ENCODE measurements at places on chromosomes 4 and X.

DNA sequence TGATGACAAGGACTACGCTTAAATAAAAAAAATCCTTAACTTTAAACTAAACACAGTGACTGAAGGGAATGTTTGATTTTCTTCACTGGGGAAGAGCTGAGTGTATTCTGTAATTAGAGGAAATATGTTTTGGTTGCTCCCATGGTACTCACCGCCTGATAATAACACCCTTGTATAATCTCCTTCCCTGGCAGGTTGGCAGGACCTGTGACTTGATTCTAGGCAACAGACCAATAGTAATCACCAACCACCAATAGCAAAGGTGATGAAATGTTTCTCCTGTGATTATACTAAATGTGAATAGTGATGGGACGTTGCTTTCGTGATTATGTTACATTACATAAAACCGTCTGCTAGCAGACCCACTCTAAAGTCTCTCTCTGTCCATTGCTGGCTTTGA is 536.8 kb upstream of the CPEB2 start:
- no peak for DNase-seq

GRCh38 chr4:120005527-120005926 is 61.1 kb downstream of the MAD2L1 start:
- DNase-seq: no peak

DNA sequence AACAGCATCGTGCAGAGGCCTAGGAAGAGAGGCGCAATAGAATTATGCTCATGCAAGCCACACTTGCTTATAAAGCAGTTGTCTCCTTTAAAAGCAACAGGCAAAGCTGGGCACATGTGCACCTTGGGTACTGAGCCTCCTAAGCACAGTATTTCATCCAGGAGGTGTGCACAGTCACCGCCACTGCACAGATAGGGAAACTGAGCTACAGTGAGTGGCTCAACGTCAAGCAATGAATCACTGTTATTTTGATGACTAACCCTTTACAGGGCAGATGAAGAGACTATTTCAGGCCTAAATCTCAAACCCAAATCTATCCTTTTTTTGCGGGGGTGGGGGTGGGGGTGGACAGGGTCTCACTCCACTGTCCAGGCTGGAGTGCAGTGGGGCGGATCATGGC is 42.3 kb downstream of the BCOR start:
- no peak for DNase-seq

DNA sequence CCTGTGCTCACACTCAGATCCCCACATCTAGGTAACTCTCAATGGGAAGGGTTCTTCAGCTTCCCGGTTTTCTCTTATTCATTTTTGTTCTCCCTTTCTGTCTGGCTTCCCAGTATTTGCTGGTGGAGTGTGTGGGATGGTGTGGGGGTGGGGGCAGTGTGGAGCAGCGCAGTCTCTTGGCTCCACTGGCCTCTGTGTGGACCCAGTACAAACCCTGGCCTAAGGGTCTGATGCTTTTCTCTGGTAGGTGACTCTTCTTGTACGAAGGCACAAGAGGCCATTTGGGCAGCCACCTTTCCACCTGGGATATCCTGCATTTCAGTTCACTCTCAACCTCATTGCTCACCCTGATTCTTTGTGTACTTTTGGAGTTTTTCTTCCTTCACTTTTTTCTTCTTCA is 71.3 kb downstream of the NBDY start:
- DNase-seq: no peak

- no peak for DNase-seq
These were observed 72.6 kb downstream of the STOX2 start for GRCh38 chr4:183977707-183978106.

DNA sequence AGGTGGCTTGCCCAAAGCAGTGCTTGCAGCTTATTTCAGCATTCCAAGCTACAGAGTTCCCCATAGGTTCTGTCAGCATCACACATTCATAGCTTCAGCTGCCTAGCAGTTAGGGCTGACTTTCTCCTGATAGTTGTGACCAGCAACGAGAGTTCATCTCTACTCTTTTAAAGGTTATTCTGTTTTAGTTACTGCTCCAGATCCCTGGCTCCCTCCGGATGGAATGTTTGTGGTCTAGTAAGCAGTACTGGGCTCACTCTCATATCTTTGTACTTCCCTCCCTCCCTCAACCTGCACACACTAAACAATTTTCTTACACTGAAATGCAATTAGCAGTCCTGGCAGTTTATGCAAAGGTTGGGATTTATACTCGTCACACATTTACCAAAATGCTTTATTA is 43.9 kb downstream of the PTTG2 start:
- DNase-seq: no peak

GRCh38 chr4:188987011-188987410 is 847.8 kb downstream of the TRIML1 start:
- DNase-seq: no peak

- peak; percentile 29 for DNase-seq
These were observed 46.2 kb downstream of the NEK1 start for GRCh38 chr4:169566021-169566818.

DNA sequence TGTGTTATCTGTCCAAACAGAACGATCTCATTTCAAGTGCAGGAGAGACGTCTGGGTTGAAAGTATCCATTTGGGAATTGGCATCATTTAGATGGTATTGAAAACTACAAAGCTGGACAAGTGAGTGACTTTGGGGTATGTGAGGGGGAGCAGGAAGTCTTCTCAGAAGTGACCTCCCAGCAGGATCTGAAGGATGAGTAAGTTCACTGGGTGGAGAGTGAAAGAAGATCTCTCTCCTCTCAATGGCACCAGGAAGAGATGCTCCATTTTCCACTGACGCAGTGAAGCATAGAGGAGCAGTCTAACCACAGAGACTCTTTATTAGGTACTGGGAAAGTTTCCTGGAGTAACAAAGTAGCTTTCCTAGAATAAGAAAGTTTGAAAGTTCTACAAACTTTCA is 161.0 kb downstream of the CPE start:
- DNase-seq: no peak

DNA sequence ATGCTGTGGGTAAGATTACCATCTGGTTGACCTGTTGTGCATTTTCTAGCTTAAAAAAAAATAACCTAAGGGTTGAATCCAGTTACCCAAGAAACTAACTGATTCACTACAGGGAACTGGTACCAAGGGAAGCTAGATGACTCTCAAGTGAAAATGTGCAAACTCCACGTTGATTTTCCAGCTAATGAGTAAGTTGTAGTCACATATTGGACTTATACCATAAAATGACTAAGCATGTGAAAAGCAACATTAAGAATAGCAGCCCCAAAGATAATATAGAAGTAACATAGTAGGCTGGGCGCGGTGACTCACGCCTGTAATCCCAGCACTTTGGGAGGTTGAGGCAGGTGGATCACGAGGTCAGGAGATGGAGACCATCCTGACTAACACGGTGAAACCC is 270.9 kb downstream of the SPRY1 start:
- DNase-seq: no peak

DNA sequence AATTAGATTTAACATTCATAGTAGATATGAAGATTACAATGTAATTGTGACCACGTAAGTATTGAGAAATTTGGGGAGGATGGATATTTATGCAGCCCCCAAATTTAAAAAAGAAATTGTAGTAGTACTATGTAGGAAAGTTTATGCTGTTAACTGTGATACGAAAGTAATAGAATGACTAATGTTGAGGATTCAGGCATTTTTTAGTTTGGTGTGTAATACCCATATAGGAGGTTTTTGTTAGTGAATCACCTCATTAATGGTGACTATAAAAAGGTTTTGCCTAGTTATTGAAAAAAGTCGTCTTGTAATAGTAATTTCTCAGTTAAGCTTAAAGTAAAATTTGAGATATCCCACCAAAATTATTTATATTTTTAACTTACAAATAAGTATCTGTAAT is 67.2 kb downstream of the SMARCAD1 start:
- no peak for DNase-seq

DNA sequence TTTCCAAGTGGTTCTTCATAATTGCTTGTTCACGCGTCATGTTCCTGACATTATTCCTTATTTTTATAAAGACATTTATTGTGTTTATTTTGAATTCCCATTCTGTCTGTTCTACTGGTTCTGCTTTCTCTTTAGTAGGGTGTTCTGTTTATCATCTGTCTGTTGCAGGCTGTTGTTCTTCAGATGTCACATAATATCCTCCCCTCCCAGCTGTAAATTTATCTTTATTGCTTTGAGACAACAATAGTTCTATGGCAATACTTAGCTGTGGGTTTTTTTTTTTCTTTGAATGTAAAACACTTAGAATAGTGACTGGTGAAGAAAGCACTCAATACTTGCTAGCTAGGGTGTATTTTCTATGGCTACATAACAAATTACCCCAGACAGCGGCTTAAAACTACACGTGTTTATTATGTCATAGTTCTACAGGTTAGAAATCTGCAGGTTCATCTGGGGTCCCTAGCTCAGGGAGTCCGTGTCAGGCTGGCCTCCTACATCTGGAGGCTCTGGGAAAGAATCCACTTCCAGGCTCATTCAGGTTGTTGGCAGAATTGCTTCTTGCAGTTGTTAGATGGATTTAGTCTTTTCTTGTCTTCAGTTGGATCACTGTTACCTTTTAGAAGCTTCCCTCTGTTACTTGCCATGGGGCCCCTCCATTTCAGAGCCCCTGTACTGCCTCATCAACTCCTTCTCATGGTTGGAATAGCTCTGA is 63.4 kb upstream of the ENPEP start:
- DNase-seq: no peak

GRCh38 chr4:8683462-8683861 is 90.9 kb downstream of the CPZ start:
- DNase-seq: no peak

- DNase-seq: no peak
These were observed 140.8 kb upstream of the AGA start for GRCh38 chr4:177582992-177583391.

- peak; percentile 30 for DNase-seq
These were observed 166.8 kb downstream of the COL4A6 start for GRCh38 chrX:108271397-108271787.

DNA sequence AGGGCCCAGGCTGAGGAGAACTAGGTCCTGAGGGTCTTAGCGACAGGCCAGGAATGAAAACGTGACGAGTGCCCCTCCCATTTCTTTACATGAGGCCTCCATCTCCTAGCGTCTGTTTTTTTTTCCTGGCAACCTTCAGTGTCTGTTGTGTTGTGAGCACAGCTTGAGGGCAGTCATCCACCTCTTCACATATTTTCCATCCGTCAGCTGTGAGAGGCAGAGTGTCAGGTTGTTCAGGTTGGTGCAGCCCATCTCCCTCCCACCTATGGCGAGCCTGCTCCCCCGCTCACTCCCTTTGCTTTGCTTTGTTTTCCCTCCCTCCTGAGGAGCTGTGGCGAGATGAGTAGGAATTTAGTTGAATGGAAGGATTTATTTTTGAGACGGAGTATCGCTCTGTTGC is 51.7 kb upstream of the CHRNA9 start:
- no peak for DNase-seq

DNA sequence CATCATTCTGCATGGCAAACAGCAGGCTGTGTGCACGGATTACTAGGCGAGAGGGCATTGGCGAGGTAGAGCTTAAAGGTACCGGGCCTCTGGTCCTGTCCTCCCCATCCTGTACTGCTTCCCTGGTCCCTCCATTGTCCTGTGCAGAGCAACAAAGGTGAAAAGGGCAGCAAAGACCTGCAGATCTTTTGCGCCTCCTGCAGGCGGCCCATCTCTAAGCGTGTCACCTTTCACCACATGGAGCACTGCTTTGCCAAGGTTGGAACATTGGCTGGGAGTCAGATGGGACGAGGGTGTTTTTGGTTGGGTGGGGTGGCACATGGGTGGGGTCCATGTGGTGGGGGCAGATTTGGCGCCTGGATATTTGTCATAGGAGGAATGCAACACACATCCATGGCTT is 64.7 kb upstream of the UXT start:
- DNase-seq: no peak

DNA sequence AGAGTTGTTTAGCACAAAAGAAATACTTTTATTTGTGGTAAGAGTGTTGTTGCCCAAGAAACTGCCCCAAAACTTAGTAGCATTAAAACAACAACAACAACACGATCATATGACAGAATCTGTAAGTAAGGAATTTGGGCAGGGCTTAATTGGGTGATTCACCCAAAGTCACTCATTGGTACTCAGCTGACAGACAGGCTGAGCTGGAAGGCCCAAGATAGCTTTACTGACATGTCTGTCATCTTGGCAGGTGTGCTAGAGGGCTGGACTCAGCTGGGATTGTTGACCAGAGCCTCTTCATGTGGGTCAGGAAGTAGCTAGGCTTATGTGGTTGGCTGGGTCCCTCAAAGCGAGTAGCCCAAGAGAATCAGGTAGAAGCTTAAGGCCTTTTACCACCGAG is 52.3 kb downstream of the KIAA0232 start:
- DNase-seq: no peak

DNA sequence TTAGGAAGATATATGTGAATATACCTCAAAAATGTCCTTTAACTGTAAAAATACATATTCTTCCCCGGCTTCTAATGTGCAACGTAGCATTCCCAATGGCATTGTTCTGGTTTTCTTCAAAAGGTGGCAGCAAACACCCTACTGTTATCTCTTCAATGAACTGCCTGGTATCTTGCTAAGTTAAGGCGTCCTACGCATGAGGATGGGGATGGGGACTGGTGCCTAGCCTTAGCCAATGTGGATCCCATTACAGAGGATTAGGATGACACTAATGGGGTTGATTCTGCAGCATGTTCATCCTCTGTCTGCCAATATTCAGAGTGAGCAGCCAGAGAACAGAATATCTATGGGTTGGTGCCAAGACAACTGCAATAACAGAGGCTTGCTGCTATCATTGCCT is 334.9 kb upstream of the ADGRL3 start:
- no peak for DNase-seq

GRCh38 chr4:186201535-186202230 is 10.3 kb downstream of the CYP4V2 start:
- DNase-seq: peak; percentile 1

GRCh38 chr4:8911316-8912088 is 39.9 kb upstream of the HMX1 start:
- DNase-seq: no peak

DNA sequence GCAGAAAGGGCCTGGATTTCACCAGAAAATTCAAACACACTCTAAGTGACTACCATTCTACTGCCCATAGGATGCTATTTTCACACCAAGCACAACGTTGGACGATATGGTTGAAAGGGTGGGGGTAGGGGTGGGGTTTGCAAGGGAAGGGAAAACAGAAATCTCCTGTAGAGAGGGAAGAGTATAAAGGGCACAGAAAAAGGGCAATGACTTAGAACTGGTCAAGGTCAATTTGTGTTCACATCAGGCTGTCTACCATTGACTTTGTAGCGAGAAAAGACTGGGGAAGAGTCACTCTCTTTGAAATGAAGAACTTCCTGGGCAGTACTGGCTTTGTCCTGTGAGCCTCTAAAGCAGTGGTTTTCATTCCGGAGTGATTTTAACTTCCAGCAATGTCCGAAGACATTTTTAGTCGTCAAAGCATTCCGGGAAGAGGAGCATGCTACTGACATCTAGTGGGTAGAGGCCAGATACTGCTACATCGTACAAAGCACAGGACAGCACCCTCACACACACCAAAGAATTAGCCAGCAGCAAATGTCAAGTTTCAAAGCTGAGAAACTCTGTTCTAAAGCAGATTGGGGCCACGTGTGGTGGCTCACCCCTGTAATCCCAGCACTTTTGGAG is 48.4 kb upstream of the SLC7A3 start:
- no peak for DNase-seq

GRCh38 chr4:25346913-25347312 is 30.1 kb upstream of the ANAPC4 start:
- DNase-seq: no peak

- DNase-seq: no peak
These were observed 47.6 kb downstream of the ANOS1 start for GRCh38 chrX:8684201-8684965.

- no peak for DNase-seq
These were observed 96.9 kb upstream of the PSAPL1 start for GRCh38 chr4:7531640-7531994.

GRCh38 chrX:133307094-133307493 is 88.9 kb upstream of the TFDP3 start:
- DNase-seq: no peak

All from NCI-H2171 treated with DMSO at 0.1 percent for 48 hours (cell line).